ENCODE measurements at places on chromosomes 2 and 18.

- DNase-seq: no peak
Observed at GRCh38 chr2:122249673-122250072, 494.2 kb downstream of the TSN start.

- peak; percentile 48 for DNase-seq
Observed at GRCh38 chr2:173048897-173049661, 26.6 kb upstream of the MAP3K20 start.

GRCh38 chr2:186670831-186671230, 23.0 kb upstream of the FAM171B start:
- no peak for DNase-seq

- no peak for DNase-seq
Observed at GRCh38 chr2:24559473-24560113, 68.5 kb downstream of the NCOA1 start.

DNA sequence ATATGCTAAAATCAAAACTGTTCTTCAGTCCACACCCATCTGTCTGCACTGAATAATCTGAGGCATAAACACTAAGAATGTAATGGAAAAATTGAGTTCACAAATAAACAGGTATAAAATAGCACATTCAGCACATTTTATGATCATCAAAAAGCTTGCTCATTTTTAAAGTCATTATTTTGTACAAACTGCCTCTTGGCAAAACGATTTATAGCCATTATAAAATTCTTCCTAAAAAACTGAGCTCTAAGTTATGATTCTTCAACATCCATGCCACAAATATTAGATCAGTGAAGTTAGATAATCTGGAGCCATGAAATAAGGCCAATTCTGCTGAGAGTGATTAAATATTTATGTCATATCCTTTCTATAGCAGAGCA, 233.5 kb downstream of the DYM start:
- DNase-seq: no peak

DNA sequence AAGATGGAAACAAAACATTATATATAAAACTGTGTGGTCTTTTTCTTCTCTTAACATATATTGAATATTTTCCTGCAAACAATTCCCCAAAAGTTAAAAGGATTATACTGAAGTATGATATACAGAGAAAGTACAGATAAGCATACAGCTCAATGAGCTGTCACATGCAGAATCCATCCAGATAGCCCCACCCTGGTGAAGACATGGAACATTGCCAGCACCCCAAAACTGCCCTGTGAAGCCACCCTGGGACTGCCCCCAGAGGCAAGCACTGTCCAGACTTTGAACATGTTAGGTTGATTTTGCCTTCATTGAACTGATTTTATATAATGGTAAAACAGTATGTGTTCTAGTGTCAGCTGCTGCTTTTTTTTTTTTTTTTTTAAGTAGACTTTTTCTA, 112.3 kb upstream of the IL1R2 start:
- DNase-seq: no peak

- DNase-seq: no peak
Observed at GRCh38 chr2:21693081-21693480, 569.3 kb downstream of the TDRD15 start.

DNA sequence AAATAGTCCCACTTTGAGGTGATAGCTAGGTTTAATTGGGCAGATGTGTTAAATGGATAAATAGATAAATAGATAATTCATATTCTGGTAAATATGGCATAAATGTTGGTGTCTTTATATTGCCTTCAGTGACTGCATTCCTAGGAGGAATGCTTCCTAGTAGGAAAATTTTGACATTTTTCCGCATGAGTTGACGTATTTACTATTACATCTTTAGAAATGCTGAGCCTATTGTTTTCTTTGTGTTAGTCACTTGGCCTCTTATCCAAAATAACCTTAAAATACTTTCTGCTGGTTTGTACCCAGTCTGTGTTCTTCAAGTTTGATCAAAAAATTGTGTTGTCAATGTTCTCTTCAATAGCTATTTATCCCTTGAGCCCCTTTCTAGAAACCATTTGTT, 495.6 kb upstream of the ZEB2 start:
- no peak for DNase-seq

DNA sequence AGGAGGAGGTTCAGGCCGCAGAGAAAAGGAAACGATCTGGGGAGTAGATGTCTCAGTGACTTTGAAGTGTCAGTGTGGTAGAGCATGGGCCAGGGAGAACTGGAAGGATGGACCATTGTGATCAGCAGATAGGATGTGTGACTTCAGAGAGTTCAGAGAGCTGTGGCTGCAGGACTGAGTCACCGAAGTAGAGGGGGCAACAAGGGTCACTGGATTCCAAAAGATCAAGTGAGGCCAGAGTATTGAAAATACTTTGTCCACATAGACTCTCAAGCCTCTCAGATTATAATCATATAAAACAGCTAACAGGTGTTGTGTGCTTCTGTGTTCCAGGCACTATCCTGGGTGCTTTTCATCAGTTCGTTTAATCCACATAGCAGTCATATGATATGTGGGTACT, 99.4 kb downstream of the CRIM1 start:
- no peak for DNase-seq

- DNase-seq: no peak
Observed at GRCh38 chr2:221170548-221170947, 401.6 kb downstream of the EPHA4 start.

DNA sequence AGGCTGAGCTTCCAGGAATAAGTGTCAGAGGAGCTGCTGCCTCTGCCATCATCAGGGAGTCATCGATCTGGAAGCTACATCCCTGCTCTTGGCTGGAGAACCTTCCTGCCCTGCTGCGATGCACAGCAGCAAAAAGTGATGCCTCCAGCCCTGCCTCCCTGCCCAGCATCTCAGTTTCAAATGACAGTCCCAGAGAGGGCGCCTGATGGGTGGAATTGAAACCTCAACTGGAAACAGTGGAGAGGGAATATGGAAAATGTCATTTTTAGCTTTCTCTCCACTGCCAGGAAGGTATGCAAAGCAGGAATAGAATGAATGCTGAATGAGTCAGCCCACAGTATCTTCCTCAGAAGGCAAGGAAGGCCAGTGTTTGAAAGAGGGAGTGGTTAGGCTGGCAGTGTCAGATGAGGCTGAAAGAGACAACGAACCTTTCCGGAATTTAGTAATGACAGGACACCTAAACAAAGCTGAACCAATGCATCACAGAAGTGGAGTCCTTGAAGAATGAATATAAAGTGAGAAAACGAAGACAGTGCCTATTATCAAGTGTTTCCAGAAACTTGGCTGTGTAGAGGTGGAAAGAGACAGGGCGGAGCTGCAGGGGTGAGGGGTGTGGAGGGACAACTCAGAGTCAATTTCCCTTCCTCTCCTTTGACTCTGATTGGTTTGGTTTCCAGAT, 153.9 kb upstream of the NDUFV2 start:
- DNase-seq: no peak

Data from Kasumi-1 (cell line).